ENCODE measurements at places on chromosomes 16 and 17.
A peak's percentile ranks its signal among the peaks of the same experiment; 100 is the strongest.

DNA sequence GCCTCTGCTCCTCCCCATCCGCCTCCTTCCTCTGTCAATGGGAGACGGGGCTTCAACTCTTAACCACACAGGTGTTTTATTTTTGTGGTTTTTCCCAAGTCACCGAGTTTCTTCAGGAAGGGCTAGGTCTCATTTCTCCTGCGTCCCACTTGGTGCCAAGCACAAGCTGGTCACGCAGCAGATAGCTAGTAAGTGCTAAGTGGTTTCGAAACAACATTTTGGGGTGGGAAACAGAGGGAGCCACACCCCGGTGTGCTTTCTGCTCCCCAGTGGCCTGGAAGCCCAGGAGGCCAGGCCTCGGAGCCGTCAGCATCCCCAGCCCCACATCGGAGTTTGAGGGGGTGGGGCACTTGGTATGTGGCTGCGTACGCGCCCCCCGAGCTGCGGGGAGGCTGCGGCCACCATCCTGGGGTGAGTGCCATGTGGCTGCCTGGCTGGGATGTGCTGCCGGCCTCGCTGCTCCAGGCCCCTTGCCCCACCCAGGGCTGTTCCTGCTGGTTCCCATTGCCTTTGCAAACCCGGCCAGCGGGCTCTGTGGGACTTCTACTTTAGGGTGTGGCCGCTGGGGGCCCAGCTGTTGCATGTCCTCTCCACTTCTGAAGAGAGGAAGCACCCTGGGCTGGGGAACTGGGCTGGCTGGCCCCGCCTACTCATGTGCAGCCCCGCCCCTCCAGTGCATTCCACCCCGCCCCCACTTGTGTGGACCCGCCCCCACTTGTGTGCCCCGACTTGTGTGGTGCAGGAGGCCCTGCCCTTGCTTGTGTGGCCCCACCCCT, 55.6 kb downstream of the BAIAP2 start:
- no peak for DNase-seq

DNA sequence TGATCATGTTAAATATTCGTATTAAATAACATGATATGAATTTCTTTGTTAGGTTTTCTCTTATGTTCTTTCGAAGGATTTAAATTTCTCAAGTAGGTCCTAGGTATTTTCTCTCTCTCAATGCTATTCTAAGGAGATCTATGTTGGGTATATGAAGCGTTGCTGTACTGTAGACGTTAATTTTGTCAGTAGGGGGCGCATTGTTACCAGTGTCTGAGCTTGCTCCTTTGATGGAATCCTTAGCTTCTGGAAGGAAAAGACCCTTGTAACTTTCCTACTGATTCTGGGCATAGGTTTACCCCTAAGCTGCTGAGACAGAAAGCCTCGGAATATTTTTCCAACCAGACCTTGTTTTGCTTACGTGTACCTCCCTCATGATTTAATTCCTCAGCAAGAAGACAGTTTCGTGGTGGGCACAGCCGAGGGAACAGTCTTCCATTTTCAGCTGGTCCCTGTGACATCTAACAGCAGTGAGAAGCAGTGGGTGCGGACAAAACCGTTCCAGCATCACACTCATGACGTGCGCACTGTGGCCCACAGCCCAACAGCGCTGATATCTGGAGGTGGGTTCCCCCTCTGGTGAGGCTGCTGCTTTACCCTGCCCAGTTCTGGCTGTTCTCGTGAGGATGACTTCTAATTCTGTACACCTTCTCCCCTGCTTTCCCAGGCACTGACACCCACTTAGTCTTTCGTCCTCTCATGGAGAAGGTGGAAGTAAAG, 17.9 kb downstream of the UTP4 start:
- peak; percentile 76 for DNase-seq

- no peak for DNase-seq
These were observed 8.5 kb downstream of the ALOXE3 start for GRCh38 chr17:8109661-8110455.

DNA sequence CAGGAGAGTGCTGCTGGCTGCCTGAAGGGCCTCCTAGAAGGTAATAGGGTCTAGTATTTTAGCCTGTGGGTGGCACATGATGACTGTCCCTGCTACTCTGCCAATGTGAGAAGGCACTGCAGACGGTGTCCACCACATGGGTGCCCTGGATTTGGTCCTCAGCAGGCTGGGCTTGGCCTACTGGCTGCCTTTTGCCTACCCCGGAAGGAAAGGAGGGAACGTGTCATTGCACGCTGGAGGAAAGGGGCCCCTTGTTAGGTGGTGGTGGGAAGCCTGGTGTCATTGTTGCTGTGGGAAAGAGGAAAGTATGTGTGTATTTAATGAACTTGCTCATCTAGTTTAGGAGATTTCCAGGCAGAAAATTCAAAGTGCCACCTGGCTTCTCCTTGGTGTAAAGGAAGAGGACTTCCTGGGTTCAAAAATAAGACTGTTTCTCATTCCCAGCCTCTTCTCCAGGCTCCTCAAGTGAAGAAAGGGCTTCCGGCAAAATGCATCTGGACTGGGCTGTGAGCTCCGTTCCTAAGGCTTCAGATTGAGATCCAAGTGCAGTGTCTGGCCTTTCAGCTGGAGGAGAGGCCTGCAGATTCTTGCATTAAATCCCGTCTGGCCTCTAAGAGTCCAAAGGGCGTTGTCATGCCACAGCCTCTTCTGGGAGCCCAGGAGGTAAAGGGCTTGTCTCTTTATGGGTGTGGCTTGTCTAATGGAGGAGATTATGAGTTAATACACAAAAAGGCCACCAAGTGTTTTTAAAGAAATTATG, 55.1 kb downstream of the RPTOR start:
- DNase-seq, result no peak

- DNase-seq, result no peak
These were observed 216.7 kb downstream of the C16orf95 start for GRCh38 chr16:87100306-87101058.
